ENCODE measurements at places on chromosomes 3 and 15.
A peak's percentile ranks its signal among the peaks of the same experiment; 100 is the strongest.

GRCh38 chr3:49553324-49553691 lies 969 bp upstream of the BSN start:
- peak; percentile 54 for DNase-seq

- DNase-seq: no peak
Observed at GRCh38 chr15:77624868-77625267, 7.8 kb downstream of the LINGO1 start.

- no peak for DNase-seq
Observed at GRCh38 chr3:38853011-38853410, 37.0 kb upstream of the SCN10A start.

- no peak for DNase-seq
Observed at GRCh38 chr3:37218206-37218605, 43.8 kb upstream of the LRRFIP2 start.

DNA sequence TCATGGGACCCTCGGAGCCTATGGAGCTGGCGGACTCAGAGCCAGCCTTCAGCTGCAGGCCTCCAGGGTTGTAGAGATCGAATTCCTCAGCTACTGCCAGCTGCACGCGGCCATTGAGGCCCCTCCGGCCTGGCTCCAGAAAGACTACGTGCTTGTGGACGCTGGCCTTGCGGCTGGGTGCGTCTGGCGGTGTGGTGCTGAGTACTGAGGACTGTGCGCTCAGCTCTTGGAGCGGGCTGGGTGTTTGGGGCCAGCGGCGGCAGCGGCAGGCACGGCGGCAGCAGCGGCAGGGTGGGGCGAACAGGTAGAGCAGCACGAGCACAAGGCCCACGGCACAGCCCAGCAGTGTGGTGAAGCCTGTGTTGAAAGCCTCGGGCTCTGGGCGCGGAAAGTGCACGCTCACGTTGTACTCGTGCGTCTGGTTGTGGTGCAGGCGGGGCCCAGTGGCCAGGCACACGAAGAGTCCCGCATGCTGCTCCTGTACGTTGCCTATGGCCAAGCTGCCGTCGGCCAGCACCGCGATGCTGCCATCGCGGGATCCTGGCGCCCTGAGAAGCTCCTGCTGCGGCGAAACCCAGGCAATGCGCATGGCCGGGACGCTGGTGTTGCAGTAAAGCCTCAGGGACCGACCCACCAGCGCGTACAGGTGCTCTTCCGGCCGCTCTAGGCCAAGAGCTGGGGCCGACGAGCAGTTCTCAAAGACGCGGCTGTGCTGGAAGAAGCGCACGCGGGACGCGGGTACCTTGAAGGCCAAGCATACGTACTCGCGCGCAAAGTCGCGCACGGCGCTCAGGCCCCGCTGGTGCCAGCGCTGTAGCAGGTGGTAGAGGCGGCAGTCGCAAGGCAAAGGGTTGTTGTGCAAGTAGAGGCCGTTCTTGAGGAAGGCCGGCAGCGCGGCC lies 1.3 kb downstream of the AMIGO3 start:
- no peak for DNase-seq

DNA sequence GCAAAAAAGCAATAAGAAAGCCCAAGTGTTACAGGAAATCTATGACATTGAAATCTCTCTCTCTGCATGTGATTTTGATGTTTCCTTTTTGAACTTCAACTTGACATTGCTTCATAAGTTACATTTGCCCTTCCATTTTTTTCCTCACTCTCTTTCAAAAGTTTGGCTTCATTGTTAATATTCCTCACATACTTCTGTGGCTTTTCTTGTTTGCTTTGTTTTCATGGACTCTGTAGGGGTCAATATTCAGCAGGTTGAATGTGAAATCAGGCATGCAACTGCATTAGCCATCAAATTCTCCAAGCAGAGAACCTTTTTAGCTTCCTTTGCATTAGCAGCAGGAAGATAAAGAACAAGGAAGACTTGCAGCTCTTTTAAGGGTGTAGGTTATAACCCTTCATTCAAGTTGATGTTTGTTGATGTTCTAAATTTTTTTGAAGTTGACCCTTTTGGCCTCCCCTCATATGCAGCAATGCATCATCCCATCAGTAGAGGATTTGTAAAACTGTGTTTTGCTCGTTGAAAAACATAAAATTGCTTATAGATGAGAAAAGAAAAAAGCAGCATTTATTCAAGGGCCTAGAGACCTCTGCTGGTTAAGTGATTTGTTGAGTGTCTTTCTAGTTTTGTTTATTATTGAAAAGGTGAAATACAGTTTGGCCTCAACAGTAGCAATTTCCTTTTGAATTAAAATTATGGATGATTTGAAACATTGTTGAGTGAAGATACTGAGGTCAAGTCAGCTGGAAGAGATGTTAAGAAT lies 211.4 kb downstream of the IL5RA start:
- no peak for DNase-seq
